Posterior cingulate gyrus (tissue), 11 donors: ENCODE measurements at places on chromosomes 11 and 22.

DNA sequence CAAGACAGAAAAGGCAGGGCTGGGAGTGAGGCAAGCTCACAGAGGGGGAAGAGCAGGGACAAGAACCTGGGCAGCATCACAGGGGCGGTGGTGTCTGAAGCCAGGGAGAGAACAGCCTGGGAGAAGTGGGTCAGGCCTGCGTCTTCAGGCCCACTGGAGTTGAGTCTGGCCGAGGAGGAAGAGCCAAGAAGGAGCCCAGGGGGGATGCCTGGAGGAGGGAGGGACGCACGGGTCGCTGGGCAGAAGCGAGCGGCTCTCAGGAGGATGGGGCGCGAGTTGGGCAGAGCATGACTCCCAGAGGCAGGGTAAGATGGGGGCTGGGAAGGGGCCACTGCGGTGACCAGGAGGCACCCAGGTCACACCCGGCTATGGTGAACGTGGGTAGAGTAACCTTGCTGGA, 18.5 kb downstream of the LRFN4 start:
- no peak for DNase-seq

DNA sequence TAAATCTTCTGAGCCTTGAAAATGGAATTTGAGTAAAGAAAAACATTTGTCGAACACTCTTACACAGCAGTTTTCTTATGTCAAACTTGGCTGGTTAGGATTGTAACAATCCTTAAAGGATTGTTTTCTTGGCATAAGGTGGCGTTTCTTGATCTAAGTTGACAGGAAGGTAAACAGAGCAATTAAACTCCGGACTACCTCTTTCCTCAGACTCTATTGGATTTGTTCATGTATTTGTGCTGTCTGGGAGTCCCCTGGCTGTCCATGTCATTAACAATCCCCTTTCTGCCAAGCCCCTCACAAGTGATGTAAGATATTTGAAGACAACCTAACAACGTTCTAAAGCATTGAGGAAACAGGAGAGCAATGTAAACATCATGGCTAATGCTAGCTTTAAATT, 222.5 kb upstream of the SNX19 start:
- no peak for DNase-seq

DNA sequence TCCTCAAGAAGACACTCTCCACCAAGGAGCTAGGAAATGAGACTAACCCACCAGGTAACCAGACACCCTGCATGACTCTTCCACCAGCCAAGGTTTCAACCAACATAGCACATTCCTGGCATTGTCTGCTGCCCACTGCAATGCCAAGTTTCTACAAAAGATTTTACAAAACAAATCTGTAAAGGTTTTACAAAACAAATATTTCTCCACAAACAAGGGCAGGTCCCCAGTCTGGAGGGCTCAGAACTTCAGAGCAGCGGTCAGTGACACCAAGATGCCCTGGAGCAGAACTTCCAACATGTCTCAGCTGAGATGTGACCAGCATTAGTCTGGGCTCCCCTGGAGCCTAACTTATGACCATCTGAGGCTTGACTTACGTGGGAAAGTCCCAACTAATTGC, 14.0 kb downstream of the GALNT18 start:
- no peak for DNase-seq

GRCh38 chr11:110379261-110379660, 50.5 kb upstream of the FDX1 start:
- no peak for DNase-seq

DNA sequence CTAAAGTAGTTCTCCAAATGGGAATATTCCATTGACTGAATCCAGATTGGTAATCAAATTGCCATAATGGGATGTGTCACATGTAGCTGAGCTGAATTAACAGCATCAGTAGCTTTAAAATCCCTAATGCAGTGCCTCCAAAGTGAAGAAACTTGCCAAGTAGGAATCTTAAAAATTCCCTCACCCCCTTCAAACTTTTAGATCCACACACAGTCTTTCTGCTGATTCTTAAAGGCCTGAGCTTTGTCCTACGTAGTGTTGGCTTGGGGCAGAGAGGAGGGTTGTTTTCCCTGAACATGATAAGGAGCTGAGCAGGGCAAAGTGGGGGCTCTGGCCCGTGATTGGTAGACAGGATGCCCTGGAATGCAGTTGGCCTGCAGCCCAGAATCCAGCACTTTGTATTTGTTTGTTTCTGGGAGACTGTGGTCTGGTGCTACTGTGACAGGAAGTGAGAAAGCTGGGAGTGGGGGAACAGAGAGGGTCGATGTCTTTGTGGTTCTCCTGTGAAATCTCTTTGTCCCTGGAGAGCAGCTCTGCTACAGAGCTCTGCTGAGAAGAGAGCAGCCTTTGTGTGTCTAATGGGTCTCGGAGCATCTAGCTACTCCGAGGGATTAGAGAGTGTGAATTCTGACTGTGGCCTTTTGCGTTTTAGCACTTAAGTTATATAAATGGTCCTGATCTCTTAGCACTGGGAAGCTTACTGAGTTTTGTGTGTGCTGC, 16.9 kb downstream of the CTNND1 start:
- peak; percentile 47 for DNase-seq

DNA sequence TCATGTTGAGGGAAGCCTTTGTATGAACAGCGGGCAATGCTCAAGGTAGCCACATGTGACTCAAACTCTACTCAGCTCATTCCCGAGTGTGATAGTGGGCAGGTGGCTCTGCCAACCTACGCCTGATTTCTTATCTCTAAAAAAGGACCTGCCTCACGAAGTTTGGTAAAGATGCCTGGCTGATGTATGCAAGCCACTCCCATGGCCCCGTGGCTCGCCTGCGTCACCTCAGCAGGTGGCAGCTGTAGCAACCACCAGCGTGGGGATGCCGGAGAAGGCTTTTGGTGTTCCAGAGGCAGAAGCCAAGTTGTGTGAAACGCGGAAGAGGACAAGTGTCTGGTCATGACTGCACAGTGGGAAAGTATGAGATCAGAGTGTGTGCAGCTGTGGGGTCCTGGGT, 5.4 kb downstream of the FADS2 start:
- DNase-seq = peak; percentile 86

GRCh38 chr11:69380451-69380901, 86.5 kb downstream of the MYEOV start:
- DNase-seq = peak; percentile 68

DNA sequence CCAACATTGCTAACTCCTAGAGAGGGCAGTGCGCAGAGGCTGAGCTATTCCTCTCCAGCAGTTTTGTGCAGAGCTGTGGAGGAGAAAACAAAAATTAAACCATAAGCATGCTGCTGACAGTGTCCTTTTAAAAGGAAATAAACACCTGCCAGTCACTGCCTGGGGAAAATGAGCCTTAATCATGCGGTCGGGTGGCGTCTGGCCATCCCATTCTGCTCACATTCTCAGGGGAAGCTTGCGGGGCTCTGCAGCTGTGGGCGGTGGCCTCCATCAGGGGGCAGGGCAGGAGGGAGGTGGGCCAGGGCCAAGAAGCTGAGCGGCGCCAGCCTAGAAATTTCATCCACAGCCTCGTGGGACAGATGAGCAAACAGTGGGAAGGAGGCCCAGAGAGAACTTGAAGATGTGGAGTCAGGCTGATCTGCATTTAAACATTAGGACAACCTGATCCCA, 71.0 kb upstream of the TP53I11 start:
- DNase-seq = peak; percentile 28

GRCh38 chr11:93143186-93143585, 54.6 kb downstream of the SLC36A4 start:
- DNase-seq = no peak

GRCh38 chr11:2210366-2211112, 38.9 kb upstream of the TH start:
- DNase-seq = no peak
